NCI-H1105 (cell line): ENCODE measurements at places on chromosomes 6 and 20.

GRCh38 chr6:13395272-13396237 lies 67.2 kb upstream of the TBC1D7 start:
- peak; percentile 22 for DNase-seq

DNA sequence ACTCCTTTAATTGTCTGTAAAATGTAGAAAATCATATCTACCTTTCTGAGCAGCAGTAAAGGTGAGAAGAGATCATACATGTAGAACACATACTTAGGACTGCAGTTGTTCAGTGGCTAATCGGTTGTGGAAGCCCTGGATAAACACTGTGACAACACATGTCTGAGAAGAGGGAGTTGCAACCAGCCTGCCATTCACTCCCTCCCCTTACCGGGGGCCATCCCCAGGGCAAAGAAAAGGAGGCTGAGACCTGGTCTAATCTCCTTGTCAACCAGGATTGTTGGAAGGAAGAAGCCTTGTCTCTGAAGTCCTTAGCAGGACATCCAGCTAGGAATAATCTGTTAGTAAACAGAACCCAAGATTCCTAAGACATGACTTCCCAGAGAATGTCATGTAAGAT lies 462.5 kb upstream of the AGPAT4 start:
- no peak for DNase-seq

DNA sequence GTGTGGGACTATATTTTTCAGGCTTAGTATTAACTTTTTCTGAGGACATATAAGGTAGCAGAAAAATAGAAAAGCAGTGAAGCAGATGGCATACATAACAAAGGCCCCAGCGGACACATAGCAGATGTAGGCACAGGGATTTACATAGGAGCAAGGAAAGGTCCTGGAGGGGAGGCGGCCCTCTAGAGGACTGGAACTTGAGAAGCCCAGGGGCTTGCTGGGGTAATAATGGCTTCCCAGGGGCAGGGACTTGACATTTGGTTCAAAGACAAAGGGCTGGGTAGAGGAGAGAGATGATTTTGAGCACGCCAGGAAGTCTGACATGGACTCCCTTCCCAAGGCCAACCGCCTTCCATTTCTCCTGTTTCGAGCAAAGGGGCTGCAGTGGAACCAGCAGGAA lies 31.7 kb upstream of the OSTM1 start:
- no peak for DNase-seq

DNA sequence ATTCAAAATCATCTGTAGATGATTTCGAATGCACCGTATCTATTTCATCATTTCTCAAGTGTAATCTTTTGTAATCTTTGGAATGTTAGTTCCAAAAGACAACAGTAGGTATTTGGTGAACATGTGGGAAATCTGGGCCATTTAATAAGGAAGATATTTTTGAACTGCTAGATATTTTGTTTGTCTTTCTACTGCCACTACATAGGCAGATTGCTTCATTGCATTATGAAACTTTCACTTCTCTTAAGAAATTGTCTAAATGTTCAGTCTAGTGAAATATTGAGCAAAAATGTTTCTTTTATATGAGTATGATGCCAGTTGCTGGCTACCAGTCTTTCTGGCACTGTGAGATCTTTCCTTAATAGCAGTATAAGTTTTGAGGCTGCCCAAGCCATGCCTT lies 527.8 kb upstream of the RNF217 start:
- no peak for DNase-seq

- no peak for DNase-seq
These were observed 68.2 kb upstream of the SSTR4 start for GRCh38 chr20:22966787-22967464.

- no peak for DNase-seq
These were observed 910 bp upstream of the ADTRP start for GRCh38 chr6:11779329-11780096.

DNA sequence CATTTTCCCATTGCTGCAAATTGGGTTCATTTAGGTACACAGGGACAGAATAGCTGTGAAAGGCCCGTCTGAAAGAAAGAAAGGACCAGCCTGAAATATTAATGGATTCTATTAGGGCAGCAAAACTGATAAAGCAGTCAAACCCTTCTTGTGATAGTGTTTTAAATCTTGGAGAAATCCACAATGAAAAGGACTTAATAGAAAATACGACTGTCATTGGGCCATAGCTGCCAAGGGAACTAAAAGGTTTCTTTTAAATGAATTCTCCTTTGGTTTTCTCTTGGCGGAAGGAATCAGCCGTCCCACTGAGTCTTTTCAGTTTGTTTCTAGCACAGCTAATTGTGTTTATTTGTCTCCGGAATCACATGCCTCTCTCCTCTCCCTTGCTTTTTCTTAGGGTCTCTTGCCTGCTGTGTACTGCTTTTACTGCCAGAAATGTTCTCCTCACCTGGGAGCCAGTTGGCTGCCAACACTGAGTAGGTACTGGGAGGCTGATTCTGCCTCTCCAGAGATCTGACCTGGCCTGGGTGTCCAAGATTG lies 11.3 kb downstream of the PAQR8 start:
- DNase-seq = no peak

DNA sequence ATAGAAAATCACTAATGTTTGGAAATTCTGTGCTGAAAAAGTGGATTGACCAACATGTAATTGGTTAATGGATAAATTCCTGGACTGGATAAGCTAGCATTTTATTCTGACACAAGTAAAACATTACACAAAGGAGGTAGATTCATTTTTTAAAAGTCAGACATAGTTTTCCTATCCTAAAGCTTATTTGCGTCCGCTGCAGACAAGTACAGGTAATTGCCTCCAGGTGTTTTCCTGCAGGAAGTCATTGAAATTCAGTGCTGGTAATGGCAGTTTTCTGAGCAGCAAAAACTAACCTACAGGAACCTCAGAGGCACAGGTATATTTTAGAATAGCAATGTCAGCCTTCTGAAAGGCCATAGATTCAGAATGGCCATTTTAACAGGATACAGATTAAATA lies 20.0 kb upstream of the HIVEP1 start:
- peak; percentile 8 for DNase-seq

DNA sequence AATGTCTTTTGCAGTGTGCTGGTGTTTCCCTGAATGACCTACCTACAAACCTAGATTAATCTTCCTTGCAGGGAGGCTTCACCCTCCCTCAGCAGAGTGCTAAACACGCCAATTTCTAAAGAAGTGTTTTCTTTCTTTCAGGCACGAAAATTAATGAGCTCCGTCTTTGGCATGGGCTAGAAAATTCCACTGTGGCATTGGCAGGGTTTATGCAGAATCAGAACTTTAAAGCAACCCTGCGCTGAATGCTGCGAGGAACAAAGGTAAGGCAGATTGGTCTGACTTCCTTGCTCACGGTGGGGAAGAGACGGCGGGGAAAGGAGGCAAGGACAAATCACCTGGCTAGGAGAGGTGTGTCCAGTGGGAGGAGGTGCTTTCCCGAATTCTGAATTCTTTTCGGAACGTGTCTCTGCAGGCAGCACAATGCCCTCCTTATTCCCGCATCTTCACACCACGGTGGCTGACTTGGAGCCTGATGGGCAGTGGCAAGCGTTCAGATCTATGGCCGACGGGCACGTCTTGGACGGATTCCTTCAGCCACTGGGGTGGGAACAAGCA lies 6.2 kb upstream of the BANF2 start:
- no peak for DNase-seq

- DNase-seq = peak; percentile 38
These were observed 72.3 kb downstream of the OR2B2 start for GRCh38 chr6:27839626-27840475.

GRCh38 chr6:126035764-126036163 lies 49.4 kb downstream of the TRMT11 start:
- no peak for DNase-seq

DNA sequence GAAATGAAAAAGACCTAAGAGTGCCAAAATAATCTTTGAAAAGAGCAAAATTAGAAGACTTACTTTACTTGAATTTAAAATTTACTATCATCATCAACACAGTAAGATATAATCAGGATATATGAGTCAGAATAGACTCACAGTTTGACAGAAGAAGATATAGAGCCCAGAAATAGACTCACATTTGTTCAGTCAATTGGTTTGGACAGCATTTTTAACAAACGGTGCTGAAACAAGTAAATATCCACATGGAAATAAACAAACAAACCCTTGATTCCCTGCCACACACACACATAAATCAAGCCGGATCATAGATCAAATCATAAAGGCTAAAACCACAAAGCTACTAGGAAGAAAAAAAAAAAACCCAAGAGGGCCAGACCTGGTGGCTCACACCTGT lies 291.1 kb downstream of the ADGRG6 start:
- no peak for DNase-seq

DNA sequence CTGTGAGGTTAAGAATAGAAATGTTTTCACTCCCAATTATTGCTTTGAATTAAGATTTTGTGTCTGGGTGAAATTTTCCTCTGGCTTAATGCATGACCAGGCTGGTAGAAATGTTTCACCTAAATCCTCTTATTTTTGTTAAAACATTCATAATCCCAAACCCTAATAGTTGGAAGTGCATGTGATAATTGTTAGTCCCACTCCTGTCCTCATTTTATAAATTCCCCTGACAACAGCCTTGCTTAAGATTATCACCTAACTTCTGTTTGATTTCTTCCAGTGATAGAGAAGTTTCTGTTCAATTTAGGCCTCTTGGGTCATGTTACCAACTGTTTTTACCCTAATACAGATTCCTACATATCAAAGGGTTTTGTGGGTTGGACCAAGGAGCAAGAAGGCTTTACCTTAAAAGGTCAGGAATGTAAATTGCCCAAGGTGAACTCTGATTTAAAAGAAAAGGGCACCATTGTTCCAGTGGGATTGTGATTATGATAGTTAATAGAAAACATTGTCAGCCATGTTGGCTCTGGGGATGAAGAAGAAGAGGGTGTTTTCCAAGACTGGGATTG lies 158.7 kb upstream of the CENPW start:
- DNase-seq = no peak
